Astrocyte (in vitro differentiated cells and primary cell): ENCODE measurements at places on chromosomes 6 and 20. TPM values are rescaled to one million over a fixed set of nuclear protein-coding genes. Genes with fewer than 3 reads are reported as not detected.

GSTA3 gene
- total RNA-seq, result not detected in 2 replicates

RGS17 gene
- total RNA-seq, result 3.4 and 3.7 TPM in 2 replicates

HLA-DMB gene
- total RNA-seq, result 0.11 and 0.24 TPM in 2 replicates

FRS3 gene
- 3.1 and 3.6 TPM in 2 replicates for total RNA-seq

HDGFL1 gene
- total RNA-seq, result not detected in 2 replicates

PLN gene
- total RNA-seq, result 0.43 TPM in 1 of 2 replicates, not detected in the other

SLC44A4 gene
- total RNA-seq, result 0.23 and 0.29 TPM in 2 replicates

AARS2 gene
- 10.9 and 12.3 TPM in 2 replicates for total RNA-seq

ZKSCAN3 gene
- total RNA-seq, result 7.6 and 8.0 TPM in 2 replicates

DNA sequence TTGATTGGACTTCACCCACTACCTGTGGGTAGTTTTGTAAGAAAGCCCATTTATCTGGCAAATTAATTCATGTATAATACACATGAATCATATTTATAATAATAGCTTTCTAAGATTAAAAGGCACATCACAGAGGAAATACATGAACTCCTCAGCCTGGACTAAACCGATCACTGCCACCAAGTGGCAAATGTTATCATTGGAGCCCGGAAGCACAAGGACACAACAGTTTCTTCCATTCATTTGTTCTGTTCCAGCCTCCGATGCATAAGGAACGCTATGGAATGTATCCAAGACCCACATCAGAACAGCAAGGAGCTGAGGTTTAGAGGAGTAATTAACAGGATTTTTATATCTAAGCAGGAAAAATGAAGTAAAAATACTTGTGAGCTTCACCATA, 13.9 kb upstream of the IPCEF1 start:
- peak; percentile 34 for DNase-seq

DNA sequence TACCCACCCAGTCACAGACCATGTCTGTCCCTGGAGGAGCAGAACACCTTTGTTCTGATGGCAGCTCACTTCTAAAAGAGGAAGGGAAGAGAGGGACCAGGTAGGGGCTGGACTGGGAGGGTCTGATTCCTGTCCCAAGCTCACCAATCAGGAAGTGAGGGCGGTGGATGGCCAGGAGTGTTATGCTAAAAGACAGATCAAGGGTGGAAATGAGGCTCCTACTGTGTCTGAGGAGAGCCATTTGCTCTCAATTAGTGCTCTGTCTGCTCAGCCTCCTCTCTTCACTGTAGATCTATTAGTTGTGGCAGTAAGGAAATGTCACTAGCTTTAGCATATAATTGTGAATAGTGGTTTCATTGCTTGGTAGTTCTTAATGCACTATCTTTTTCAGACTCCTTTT, 72.5 kb downstream of the ARMC2 start:
- DNase-seq, result no peak

DNA sequence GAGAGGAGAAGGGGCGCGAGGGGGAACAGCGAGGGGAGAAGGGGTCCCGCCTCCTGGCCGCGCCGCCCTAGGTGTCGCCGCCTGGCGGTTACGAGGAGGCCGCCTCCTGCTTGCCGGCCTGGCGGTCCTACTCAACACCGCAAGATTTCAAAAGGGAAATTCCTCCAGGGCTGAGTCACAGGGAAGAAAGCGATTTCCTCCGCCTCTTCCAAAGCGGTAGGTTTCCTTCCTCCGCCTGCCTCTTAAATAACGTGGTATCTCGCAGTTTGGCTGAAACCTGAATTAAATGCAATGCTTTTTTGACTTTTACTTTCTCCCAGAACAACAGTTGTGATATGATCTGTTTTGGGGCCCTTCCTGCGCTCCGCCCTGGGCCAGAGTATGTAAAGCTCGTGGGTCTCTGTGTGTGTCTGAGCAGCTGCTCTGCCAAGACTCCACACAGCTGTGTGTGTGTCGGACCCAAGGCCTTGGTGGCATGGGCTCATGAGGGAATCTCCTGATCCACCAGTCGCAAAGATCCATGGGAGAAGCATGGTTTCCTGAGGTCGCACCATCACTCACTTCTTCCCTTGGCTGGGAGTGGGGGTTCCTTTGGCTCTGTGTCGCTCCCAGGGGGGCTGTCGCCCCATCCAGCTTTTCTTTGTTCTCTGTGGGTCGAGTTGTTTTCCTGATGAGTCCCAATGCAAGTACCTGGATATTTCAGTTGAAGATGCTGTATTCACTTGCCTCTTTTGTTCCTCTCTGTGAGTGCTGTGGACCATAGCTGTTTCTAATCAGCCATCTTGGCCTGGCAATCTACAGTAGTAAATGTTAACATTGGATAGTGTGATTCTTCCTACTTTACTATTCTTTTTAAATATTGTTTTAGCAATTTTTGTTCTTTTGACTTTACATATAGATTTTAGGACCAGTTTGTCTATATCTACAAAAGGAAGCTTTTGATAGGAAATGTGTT, 31.6 kb upstream of the NOTCH4 start:
- peak; percentile 87 for DNase-seq

DNA sequence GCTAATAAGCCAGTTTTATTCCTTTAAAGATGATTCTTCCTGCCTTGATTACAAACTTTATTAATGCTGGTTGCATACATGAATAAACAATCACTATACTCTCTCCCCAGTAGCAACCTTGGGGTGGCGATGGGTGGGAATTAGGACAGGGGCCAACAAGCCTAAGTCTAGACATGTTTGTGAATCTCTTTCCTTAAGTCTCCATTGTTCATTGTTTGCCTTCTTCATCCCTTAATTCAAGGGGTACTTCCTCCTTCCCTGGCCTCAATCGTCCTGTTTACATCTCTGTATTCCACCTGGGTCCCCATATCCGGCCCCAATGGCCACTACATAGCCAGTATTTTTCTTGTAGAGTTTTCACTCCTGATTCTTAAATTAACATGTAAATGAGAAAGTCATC, 66.0 kb downstream of the ARHGAP18 start:
- no peak for DNase-seq

DNA sequence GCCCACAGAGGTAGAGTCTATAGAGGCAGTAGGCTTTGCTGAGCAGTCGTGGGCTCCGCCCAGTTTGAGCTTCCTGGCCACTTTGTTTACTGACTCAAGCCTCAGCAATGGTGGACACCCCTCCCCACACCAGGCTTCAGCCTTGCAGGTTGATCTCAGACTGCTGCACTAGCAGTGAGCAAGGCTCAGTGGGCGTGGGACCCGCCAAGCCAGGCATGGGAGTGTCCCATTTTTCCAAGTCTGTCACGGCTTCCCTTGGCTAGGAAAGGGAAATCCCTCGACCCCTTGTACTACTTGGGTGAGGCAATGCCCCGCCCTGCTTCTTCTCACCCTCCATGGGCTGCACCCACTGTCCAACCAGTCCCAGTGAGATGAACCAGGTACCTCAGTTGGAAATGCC, 135.3 kb upstream of the NT5E start:
- no peak for DNase-seq

- peak; percentile 36 for DNase-seq
Observed at GRCh38 chr20:63625771-63626423, 1.0 kb downstream of the GMEB2 start.

DNA sequence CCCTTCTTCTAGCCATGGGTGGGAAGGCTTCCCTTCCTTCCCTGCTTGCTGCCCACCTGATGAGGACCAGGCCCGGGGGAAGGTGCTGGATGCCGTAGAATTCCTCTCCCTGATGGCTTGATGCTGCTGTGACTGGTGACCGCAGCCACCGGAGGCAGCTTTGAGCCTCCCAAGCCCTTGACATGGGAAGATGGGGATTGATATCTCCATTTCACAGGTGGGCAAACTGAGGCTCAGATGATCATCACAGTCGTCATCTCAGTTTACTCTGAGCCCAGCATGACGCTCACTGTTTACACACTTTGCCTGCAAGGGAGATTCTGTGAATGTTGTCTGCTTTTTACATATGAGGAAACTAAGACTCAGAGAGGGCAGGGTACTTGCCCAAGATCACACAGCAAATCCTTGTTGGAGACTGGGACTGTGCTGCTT, 43.9 kb downstream of the SRC start:
- DNase-seq, result no peak

GRCh38 chr6:109014606-109015005, 80.0 kb downstream of the SESN1 start:
- no peak for DNase-seq

DNA sequence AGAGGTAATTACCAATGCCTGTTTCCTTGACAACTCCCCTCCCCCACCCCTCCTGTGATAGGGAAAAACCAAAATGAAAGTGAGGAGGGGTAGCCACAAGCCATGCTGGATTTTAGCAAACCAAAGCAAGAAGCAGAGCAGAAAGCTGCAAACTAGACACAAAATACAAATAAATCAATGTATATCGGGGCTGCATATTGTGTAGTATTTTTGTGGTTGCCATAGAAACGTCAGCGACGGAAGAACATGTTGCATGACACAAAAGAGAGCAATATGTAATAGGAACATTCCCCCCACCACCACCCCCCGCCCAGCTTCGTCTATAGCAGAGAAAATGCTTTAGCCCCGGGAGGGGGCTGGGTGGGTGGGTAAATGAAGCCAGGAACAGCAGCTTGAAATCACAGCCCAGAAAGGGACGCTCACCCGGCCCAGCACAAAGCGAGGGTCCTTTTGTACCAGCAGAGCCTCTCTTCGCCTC, 548 bp downstream of the AGPAT4 start:
- peak; percentile 36 for DNase-seq

- DNase-seq, result peak; percentile 54
Observed at GRCh38 chr6:112407101-112407590, 60.0 kb downstream of the RFPL4B start.

- DNase-seq, result no peak
Observed at GRCh38 chr6:82525775-82526495, 162.3 kb downstream of the TPBG start.

GRCh38 chr20:24379484-24379927, 89.9 kb upstream of the SYNDIG1 start:
- DNase-seq, result peak; percentile 71

GRCh38 chr6:93970684-93971083, 551.3 kb upstream of the EPHA7 start:
- no peak for DNase-seq

DNA sequence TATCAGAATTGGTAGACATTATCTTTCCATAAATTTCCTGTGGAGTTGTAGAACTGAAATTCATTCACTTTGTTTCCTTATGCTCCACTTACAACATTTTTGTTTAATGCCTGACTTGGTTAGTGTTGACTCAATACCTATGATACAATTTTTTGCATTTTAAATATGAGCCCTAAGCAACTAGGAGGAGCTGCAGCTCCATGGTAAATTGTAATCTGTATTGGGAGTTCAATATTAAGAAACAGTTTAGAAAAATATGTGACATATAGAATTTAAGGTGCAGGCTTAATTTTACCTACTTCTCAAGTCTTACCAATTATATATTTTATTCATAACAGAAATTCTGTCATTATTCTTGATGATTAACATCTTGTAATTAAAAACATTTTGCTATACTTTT, 868.3 kb downstream of the EYS start:
- DNase-seq, result no peak

DNA sequence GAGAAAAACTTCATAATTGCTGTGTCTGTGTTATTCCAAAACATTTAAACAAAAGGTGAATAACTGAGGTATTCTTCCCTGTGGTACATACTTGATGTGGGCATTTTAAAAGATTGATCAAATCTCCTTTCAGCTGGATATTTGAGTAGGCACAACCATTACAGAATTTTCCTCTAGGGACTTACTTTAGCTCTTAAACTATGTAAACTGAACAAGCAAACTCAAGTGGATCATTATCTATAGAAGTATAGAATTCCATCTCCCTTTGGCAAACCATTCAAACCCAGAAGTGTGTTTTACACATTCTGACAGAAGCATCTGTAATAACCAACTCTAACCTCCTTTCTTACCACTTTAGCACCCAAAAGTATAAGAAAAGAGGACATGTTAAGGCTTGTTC, 241.4 kb downstream of the ESR1 start:
- no peak for DNase-seq

DNA sequence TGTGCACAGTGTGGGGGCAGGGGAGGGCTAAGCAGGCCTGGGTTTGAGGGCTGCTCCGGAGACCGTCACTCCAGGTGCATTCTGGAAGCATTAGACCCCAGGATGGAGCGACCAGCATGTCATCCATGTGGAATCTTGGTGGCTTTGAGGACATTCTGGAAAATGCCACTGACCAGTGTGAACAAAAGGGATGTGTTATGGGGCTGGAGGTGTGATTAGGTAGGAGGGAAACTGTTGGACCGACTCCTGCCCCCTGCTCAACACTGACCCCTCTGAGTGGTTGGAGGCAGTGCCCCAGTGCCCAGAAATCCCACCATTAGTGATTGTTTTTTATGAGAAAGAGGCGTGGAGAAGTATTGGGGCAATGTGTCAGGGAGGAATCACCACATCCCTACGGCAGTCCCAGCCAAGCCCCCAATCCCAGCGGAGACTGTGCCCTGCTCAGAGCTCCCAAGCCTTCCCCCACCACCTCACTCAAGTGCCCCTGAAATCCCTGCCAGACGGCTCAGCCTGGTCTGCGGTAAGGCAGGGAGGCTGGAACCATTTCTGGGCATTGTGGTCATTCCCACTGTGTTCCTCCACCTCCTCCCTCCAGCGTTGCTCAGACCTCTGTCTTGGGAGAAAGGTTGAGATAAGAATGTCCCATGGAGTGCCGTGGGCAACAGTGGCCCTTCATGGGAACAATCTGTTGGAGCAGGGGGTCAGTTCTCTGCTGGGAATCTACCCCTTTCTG, 44.0 kb upstream of the TTPAL start:
- DNase-seq, result peak; percentile 36

GRCh38 chr6:4809999-4810918, 34.1 kb downstream of the CDYL start:
- DNase-seq, result peak; percentile 49

- DNase-seq, result no peak
Observed at GRCh38 chr20:62640870-62641269, 1.4 kb upstream of the SLCO4A1 start.

DNA sequence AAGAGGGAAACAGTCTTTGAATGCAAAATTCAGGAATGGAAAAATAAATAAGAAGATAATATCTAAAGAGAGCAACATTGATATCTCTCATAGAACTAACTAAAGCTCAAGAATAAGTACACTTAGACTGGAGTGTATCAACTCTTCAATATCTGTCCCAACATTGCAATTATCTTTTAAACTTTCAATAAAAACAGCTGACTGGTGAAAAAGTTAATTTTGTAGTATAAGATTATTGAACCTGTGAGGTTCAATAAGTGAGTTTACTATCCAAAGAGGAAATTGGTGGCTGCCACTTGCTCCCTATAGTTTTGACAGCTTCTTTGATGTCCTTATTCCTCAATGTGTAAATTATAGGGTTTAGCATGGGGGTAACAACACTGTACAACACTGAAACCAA, 13.7 kb downstream of the OR5V1 start:
- no peak for DNase-seq

GRCh38 chr6:26514984-26515383, 14.9 kb downstream of the BTN1A1 start:
- DNase-seq, result no peak

DNA sequence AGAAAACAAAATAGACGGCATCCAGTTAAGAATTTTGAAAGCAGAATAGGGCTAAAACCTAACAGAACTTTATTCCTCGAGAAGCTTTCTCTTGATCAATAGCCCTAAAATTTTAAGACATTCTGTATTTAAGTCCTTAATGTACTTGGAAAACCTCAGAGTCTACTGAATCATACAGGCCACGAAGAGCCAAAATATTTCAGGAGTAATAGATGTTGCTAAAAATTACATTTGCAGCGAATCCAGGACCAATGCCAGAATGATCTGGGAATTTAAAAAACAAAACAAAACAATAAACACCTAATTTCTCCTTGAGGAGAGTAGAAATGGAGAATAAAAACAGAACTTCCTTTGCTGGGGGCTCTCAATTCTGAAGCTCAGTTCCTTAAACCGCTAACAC, 23.3 kb downstream of the ATXN1 start:
- no peak for DNase-seq
